ENCODE measurements at places on chromosomes 4 and X.

GRCh38 chr4:89301902-89302301, 5.7 kb downstream of the GPRIN3 start:
- DNase-seq, result no peak

- no peak for DNase-seq
Measured at GRCh38 chr4:98509721-98510120, 148.7 kb downstream of the TSPAN5 start.

GRCh38 chrX:23861215-23861896, 46.4 kb downstream of the APOO start:
- DNase-seq, result no peak

DNA sequence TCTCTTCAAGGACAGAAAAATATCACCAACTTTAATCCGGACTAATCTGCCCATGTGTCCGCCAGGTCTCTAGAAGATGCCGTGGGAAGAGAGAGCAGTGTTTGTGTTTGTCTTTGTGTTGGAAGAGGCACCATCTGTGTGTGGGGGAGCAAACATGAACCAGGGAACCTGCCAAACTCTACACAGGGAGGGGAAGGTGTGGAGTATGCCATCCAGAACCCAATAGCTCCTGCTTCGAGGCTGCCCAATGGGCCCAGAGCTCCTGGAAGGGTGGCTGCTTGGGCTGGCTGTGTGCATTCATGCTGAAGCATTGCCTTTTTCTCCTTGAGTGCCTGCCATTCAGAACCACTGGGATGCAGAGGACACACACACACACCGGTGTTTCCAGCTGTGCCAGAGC, 536.2 kb downstream of the MID1IP1 start:
- no peak for DNase-seq

DNA sequence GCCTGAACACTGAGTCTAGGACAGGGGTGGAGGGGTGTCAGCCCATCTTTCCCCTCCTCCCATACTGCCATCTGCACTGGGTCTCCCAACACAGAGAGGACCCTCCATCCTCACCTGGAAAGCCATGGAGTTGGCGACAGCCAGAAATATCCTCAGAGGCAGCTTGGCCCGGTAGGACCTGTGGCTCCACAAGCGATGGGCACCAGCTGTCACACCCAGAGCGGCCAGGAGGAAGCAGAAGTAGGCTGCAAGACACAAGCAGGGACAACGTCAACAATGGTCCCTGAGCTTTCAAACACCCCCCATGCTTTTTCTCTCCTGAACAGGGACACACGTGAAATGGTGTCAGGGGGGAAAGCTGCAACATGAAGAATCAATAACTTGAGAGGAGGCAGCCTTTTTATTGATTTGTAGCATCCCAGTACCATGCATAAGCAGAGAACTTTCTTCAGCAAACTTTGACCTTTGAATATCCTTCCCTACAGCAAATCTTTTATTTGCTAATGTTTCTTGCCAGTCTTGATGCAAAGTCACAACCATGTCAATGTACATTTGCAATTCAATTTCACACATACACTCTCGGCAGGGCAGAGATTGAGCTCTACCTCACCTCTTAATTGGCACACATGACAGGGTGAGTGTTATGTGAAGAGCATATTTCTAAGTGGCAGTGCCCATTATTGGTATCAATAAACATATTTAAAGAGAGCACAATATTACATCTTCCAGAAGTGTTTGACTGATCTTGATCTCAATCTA, 93.2 kb downstream of the SCD5 start:
- DNase-seq, result no peak

DNA sequence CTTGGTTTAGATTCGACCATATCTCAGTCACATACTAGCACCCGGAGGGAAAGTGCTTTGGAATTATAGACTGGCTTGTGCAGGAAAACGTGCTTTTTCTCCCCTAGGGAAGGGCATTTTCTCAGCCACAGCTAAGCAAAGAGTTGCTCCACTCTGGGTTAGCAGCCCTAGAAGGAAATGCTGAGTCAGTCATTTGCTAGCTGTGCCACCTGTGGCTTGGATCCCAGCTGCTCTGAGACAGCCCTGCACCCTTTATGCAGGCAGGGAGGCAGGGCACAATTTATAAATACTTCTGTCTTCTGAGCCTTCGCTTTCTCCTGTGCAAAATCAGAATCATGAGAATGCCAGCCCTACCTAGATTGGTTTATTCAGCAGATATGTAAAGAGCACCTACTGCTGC, 1.3 kb upstream of the USP51 start:
- no peak for DNase-seq

DNA sequence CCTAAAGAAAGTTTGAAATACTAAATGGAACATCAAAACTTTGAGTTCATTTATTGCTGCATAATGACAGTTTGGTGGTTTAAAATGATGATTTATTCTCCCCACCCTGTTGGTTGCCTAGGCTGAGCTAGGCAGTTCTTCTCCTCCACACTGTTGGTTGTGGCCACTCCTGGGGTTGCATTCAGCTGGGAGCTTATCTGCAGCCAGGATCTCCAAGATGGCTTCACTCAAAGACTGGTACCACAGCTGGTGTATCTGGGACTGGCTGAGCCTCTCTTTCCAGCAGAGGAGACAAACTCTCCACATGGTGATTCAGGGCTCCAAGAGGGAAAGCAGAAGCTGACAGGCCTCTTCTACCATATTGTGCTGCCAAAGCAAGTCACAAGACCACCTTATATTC, 33.1 kb downstream of the MSL3 start:
- DNase-seq, result peak; percentile 35

GRCh38 chr4:185712350-185713024, 99.5 kb downstream of the SORBS2 start:
- DNase-seq, result no peak

- no peak for DNase-seq
Measured at GRCh38 chr4:137651128-137651527, 118.8 kb upstream of the PCDH18 start.

- peak; percentile 69 for DNase-seq
Measured at GRCh38 chr4:112817933-112818593, 181.1 kb downstream of the LARP7 start.

DNA sequence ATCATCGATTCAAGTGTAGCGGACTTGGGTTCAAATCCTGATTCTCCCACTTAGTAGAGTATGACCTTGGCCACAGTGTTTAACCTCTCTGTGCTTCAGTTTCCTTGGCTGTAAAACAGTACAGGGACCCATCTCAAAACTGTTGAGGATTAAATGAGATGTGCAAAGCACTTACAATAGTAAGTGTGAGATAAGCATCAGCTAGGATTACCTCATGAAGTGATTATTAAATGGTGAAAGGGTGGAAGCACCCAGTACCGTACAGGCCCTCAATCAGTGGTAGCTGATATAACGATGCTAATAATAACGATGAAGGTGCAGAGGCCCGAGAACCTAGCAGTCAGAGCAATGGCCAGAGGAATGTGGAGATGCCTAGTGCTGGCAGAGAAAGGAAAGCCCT, 45.1 kb downstream of the PRPS1 start:
- DNase-seq, result no peak

- no peak for DNase-seq
Measured at GRCh38 chr4:77347351-77347966, 190.5 kb downstream of the CCNG2 start.
